HFF-Myc (cell line): ENCODE measurements at places on chromosomes 5 and 9.
A peak's percentile ranks its signal among the peaks of the same experiment; 100 is the strongest.

DNA sequence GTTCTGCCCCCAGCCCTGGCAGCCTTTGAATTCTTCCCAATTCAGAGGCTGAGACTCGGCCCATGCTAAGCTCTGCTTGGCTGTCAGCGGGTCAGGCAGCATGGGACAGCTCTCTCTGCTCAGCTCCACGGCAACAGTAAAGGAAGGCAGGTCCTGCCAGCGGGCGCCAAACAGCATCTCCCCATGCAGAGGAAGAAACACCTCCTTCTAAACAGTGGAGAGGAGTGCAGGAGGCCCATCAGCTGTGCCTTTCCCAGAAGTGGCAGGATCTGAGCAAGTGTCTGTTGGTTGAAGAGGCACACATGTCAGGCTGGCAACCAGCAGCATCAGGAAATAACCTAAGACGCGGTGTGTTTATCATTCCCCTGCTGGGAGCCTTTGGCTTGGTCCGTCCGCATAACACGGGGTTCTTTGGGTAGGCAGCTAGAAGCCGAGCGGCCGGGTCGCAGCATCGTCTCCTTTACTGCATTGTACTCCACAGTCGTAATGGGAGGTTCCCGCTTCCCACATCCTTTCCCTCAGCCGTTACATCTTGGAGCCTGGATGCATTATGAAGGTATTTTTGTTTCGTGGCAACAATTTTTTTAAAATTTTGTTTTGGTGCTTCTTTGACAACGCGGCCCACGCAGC lies 42.7 kb upstream of the NCS1 start:
- no peak for DNase-seq

DNA sequence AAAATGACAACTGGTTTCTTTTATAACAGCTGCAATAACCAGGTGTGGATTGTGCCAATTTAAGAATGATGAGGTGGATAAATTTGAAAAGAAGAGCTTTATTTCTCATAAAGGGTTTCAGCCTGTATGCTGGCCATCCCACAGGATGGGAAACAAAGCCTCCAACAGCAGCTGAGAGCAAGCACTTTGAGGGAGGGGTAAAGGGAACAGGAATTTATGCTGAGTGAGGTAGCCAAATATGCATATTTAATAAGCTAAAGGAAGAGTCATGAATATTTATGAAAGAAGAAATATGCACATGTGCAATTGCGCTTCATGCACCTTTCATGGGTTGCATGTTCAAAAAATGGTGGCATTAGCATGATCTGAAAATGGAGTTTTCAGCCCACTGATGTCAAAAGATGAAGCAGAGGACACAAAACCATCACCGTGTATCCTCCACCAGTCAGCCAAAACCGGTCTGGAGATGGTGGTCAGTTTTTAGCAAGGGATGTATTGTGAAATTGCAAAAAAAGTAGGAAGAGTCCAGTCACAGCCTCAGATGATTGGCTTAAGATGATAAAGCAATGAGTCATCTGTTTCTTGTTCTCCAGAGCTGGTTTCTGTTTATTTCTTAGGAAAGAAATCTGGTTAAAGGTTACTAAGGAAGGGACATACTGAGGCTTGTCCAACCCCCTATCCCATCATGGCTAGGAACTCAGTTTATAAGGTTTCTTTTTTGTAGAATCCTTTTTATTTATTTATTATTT lies 47.9 kb downstream of the DEPDC1B start:
- peak; percentile 79 for DNase-seq

DNA sequence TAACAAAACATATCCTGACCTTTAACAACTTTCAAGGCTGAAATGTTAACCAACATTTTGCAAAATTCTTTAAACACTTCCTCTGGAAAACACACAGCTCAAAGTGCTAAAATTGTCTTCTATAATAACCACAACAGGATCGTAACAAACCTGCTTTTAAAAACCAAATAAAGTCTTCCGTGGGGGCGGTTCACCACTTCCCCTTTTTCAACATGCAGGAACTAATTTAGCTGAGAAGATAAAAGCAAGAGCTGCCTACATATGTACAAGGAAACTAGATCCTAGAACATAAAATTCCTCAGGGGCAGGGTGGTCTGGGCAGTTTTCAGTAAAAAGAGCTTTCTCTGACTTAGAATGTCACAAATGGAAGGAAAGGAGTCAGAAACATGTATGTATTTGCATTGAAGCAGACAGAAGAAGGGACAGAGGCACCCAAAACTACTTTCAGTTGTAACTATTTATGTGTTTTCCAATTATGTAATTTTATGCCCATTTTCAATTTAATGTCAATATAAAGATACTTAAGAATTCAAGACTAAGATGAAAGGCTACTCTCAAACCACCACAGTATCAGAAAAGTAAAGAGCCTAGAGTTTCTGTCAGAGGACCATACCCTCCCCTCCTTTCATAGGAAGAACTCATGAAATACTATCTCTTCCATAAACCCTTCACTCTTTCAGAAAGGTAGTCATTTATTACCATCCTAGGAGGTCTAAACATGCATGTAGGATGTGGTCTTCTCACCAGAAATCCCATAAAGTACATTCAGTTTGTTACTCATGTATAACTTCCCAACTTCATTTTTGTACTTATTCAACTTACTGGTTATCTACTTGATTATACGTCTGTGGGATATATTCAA lies 185.9 kb upstream of the RASA1 start:
- no peak for DNase-seq

- DNase-seq: no peak
Observed at GRCh38 chr9:33988219-33988890, 60.3 kb downstream of the UBAP2 start.

GRCh38 chr9:137582286-137582860 lies 3.6 kb upstream of the DPH7 start:
- no peak for DNase-seq

GRCh38 chr9:34501889-34502425 lies 20.8 kb downstream of the ENHO start:
- no peak for DNase-seq

- no peak for DNase-seq
Observed at GRCh38 chr5:113510836-113511451, 2.5 kb upstream of the YTHDC2 start.

DNA sequence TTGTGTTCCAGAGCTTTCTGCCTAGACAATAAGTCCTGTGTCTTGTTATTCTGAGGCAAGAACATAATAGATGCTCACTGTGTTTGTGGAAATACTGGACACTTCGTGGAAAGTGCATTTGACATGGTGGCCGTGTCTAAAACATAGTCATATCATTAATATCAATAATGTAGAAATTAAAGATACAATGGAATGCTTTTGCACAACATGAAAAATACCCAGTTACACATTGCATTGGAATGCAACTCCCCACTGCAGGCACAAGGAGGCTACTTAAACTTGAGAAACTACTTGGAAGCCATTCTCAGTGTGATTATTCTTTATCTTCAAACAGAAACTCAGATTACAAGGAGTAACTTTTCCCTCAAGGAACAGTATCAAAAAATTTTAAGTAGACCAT lies 145.3 kb upstream of the ZNF462 start:
- no peak for DNase-seq

DNA sequence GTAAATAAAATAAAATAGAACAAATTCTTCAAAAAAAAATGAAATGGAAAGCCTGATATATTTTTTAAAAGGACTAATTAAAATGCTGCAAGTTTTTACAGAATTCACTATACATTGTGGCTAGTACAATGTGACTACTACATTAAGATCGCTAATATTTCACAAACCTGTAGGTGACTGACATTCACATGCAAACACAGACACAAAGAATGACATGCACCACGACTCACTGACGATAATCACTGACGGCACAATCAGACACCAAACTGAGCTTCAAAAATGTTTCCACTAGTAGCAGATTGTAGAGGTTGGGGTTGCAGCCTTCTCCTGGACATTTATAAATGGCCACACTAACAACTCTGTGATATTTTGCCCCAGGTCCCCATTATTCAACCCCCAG lies 637.7 kb upstream of the DMAC1 start:
- no peak for DNase-seq

DNA sequence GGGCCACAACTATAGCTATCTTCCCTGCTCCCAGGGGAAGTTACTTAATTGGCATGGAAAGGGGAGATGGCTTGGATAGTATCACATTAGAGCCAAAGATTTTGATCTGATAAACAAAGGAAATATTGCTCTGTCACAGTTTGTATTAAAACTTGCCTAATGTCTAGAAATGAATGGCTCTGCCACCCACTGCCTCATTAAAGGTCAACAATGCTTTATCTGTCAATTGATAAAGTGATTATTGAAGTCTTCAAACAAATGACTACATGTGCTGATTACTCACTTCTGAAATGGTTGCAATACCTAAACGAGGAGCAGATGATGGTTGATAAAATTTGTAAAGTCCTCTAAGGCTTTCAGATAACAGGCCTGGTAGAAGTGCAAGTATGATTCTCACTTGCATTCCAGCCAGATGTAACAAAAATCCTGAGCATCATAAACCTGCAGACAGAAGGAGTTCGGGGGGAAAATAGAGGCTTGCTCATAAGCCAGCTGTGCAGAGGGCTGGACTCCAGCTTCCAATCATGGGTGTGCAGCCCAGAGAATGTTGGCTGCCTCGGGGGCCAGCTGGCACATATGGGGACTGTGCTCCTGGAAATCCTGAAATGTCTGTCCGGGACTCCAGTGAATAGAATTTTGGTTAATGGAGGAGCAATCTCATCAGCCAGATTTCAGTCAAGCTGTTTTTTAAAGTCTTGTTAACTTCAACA lies 200.5 kb upstream of the SLC27A6 start:
- no peak for DNase-seq

- DNase-seq: peak; percentile 21
Observed at GRCh38 chr5:169831331-169831730, 149.0 kb downstream of the INSYN2B start.

DNA sequence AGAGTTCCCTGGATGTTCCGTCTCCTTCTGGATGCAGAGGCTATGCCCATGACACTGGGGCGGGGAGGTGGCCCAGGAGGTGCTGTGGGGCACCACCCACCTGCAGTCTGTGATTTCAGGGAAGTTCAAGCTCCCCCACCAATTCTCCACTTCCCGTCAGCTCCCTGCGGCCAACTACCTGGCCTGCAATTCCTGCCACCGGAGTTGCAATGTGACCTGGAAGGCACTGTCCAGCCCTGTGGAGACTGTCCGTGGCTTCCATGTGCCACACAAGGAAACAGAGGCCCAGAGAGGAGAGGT lies 16.6 kb downstream of the GFI1B start:
- no peak for DNase-seq
